ENCODE measurements at places on chromosomes 4 and X.

GRCh38 chrX:34382416-34382815 lies 250.3 kb upstream of the FAM47A start:
- DNase-seq = no peak

DNA sequence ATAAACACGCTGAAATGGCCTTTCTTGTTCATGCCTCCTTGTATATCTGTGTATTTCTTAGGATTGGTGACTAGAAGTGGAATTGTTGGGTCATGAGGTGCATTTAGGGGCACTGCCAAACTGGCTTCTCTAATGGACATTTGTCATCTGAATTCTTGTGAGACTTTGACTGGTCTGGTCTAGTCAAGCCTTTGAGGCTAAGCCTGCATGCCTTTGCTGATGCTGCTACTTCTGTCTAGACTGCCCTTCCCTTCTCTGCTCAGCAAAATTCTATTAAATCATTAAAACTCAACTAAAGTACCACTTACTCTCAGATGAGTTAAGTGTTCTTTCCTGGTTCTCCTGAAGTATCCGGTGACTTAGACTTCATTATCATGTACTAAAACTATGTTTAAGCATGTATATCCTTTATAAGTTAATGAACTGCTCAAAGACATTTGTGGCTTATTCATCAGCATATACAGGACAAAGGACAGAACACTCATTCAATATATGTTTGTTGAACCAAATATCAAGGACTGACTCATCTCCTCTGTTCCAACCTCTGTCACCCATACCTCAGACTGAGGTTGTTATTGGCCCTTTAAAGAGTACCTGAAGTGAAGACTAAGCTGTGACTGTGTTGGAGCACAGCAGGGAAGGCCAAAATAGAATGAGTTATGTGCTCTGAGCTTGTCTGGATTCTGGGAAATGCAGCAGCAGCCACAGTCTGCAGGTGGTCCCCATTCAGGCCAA lies 9.0 kb downstream of the TCEAL1 start:
- DNase-seq = no peak

DNA sequence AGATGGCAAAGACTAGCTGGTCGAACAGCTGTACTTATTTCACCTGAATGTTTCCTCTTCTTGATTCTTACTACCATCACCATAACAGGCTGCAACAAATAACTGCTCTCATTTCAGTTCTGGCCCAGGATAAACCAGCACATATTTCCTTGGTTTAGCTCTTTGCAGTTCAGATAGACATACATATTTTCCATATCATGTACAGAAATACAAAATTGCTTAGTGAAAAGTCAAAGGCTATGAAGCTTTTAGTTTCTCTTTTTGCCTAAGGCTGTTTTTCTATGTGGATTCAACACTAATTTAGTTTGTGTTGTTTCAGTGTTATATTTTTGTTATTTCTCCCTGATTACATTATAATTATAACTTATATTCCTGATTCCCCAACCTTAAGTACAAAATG lies 103.6 kb upstream of the BMP3 start:
- DNase-seq = no peak

- peak; percentile 68 for DNase-seq
Observed at GRCh38 chrX:13688958-13689740, at the start of gene RAB9A. RAB9A (plus strand) TSS chrX:13689128; CDS start chrX:13708747, 19,619 bp downstream.

GRCh38 chr4:88244056-88244455 lies 40.3 kb downstream of the PPM1K start:
- no peak for DNase-seq

DNA sequence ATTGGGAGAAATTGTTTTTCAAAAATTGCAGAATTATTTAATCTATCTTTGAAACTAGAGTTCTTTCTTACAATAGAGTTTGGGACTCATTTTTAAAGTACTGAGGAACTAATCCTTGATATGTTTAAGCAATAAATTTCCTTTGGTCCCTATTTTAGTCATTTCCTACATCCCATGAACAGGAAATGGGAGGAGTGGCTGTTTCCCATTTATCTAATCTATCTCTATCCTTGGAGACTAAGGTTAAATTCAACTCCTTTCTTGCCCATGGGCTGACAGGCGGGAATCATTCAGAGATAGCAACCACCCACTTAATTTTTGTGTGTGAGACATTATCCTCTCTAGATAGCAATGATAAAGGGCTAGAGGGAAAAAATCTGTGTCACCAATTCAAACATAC lies 131.6 kb upstream of the EMCN start:
- DNase-seq = no peak

- no peak for DNase-seq
Observed at GRCh38 chrX:13478740-13479451, 90.5 kb upstream of the EGFL6 start.

DNA sequence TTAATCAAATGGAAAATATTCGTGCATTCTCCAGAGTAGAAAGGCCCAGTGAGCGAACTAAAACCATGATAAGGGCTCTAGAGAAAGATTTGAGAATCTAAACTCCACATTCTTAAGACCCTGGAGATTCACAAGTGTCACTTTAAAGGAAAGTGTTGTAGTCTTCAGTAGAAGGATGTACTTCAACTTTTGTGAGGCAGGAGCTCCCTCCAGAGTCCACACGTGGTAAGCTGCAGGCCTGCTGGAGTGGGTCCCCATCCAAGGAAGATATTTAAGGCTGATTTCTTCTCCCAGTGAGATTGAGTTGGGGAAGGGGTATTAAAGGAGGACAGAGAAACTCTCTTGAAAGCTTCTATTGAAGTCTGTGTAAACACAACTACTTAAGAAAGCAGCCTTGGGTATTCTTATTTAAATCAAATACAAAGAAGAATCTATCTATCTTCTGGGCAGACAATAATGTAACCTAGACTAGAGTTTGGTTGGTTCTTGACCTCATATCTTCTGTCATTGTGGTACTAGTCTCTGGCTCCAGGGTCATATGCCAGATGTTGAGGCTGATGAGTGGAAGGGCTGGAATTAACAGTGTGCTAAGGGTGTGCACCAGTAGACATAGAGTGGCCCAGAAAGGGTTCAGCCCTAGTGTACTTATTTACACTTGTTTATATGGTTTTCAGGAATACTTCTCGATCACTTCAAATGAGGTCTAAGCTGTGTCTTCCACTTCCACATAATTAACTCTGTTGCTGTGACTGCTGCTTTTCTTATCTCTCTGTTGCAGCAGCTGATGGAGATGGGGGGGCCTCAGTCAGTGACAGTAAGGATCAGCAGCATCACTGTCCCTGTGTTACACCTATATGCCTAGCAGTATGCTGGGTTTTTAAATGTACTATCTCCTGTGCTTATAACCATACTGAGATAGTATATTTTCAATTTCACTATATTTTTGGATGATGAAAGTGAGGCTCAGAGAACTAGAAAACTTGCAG lies 76.1 kb downstream of the HMGB2 start:
- no peak for DNase-seq

- no peak for DNase-seq
Observed at GRCh38 chr4:64738240-64738639, 329.0 kb upstream of the TECRL start.

DNA sequence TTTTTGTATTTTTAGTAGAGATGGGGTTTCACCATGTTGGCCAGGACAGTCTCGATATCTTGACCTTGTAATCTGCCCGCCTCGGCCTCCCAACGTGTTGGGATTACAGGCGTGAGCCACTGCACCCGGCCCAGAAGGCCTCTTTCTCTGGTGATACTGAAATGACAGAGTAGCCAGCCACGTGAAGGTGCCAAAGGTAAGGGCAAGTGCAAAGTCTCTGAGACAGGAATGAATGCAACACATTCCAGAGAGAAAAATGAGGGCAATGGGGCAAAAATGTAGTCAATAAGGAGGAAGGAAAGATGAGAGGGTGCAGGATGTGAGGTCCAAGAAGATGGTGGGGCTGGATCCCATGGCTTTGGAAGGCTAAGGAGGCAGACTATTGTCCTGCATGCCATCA lies 176.0 kb downstream of the NR3C2 start:
- DNase-seq = no peak

DNA sequence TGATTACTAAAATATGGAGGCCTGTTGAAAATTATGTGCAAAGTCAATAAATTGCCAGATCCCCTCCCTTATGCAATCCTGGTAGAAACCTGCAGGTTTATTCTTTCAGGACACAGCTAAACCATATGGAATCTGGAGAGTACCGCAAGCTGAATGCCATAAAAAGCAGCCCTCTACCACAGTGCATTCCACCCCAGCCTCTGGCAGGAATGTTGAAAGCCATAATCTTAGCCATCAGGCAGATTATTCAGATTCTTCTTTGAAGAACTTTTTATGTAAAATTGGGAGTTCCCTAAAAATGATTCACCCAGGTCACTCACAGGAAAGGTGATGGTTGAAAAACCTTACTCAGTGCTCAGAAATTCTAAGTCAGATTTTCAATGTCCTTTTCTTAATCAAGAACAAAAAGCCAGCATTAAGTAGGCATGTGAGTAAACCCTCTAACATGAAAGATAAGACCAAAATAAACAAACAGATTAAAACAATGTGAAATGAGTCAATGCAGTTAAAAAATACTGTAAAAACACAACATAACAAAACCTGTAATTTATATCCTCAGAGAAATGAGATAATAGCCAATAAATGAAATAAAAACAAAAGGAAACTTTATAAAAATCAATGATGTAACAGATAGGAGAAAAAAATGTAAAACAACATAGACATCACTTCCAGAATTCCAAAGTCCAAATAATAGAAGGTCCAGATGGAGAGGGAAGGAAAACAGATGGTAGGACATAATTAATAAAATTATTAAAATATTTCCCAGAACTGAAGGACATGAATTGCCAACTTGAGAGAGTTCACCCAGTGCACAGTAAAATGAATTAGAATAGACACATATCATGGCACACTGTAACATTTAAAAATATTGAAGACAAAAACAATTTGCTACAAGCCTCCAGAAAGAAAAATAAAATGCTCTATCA lies 226.9 kb downstream of the FSTL5 start:
- no peak for DNase-seq

GRCh38 chrX:12891915-12892506 lies 14.4 kb upstream of the TLR8 start:
- DNase-seq = no peak

DNA sequence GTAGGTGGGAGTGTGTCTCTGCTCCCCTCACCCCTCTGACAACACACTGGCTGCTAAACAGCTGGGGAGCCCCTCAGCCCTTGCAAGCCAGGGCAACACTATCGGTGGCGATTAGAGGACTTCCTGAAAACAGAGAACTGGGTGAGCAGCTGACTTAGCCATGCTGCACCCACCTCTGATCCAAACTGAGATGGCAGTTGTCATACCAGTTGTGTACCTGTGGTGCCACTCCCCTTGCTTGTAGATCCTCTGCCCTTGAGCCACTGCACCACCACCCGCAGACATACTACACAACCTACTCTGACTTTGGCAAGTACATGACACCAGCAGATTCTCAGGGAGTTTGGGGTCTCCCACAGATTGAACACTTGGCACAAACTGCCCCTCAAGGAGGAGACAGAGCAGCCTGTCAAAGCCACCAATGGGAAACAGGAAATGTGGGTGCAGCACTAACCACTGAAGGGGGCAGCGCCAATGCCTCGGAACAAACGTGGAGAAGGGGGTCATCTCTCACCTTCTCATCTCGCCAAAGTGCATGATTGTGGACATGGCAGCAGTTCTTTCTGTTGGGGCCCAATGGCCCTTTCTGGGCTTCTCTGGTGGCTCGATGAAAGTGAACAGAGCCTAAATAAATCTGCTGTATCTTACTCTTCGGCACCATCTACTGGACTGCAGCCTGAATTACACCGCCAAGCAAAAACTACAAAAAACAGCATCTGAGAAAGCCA lies 119.8 kb downstream of the NEK1 start:
- no peak for DNase-seq

DNA sequence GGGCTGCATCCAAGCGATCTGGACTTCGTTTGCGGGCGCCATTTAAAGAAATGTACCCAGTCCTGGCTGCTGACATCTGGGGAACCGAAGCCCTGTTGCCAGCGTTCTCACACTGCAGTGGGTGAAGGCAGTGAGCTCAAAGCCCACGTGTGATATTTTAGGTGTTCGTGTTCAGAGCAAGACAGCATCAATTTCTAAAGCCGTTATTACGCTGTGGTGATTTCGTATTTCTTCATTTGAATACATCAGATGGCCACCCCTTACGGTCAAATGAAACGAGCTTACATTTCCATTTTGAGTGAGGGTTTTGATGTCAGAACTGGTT lies 376 bp upstream of the C4orf36 start:
- DNase-seq = no peak

DNA sequence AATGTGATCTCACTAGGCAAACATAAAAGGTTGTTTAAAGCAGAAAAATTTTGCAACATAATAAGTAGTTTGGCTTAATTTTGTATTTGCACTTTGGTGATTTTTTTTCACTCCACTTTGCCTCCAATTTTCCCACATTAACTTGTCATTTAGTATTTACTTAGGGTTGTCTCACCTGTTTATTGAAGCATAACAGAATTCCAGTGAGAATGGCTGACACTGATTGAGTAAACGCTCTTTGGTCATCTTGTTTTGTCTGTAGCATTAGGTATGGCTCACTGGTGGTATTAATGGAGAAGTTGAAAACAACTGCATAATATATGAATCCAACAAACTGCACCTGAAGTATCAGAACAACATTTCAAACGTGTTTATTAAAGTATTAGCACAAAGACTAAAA lies 799.5 kb upstream of the ADGRL3 start:
- DNase-seq = no peak

- no peak for DNase-seq
Observed at GRCh38 chr4:108035691-108036090, 46.0 kb downstream of the HADH start.

- DNase-seq = no peak
Observed at GRCh38 chrX:53082773-53083616, 828 bp downstream of the TSPYL2 start.

GRCh38 chr4:103075894-103076746 lies 441 bp downstream of the SLC9B2 start:
- DNase-seq = peak; percentile 49

DNA sequence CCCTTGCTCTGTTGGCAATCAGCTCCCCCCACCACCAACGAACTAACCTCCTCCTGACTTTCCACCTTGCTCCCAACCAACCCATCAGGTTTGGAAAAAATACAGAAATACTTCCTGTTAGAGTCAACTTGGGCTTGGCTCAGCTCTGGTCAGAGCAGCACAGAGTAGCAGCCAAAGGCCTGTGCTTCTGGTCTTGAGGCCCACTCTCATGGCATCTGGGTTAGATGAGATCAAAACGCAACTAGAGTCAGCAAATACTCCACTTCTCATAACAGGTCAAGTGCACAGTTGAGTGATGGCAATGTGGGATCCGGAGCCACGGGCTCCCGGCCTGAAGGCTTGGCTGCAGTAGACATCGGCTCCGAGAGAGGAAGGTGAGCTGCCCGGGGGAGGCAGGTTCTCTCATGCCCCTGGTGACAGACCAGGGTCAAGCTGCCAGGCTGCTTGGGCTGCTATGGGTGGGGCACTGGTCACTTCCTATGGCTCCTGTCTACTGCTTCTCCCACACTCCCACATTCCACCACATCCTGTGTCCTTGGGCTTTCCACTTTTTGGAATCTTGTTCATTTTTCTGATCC lies 34.8 kb downstream of the ZNF185 start:
- DNase-seq = no peak

DNA sequence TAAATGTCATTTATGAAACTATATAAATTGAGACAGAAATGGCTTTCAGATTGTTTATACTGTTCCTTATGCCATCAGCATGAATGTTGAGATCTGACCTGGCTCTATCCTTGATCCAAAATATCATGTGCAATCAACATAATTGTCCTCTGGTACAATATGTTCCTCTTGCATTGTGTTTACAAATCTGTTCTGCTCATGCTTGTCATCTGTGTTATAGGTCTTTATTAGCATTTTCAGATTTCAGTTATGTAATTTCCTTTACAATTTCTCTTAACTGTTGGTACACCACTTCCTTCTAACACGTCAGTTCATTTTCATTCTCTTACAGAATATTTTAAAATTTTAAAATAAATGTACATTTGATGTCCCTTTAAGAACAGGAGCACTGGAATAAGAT lies 1.6 kb downstream of the HPGD start:
- no peak for DNase-seq

Measured in stimulated activated CD8-positive, alpha-beta memory T cell treated with anti-CD3 and anti-CD28 coated beads, Interleukin-15, amount 100 ng/mL, for 4 hours (primary cell).